Omental fat pad (tissue), 4 donors: ENCODE measurements at places on chromosomes 4 and X. TPM values are rescaled to one million over a fixed set of nuclear protein-coding genes. Genes with fewer than 3 reads are reported as not detected.

The MAP7D3 gene
- total RNA-seq = 20.8 TPM

- no peak for DNase-seq
Measured at GRCh38 chrX:153573984-153574383, 25.0 kb downstream of the CCNQ start.

The GC gene
- not detected for total RNA-seq

GRCh38 chr4:19944251-19944650 is 307.5 kb upstream of the SLIT2 start:
- no peak for DNase-seq

The MBNL3 gene
- total RNA-seq = 13.7 TPM

DNA sequence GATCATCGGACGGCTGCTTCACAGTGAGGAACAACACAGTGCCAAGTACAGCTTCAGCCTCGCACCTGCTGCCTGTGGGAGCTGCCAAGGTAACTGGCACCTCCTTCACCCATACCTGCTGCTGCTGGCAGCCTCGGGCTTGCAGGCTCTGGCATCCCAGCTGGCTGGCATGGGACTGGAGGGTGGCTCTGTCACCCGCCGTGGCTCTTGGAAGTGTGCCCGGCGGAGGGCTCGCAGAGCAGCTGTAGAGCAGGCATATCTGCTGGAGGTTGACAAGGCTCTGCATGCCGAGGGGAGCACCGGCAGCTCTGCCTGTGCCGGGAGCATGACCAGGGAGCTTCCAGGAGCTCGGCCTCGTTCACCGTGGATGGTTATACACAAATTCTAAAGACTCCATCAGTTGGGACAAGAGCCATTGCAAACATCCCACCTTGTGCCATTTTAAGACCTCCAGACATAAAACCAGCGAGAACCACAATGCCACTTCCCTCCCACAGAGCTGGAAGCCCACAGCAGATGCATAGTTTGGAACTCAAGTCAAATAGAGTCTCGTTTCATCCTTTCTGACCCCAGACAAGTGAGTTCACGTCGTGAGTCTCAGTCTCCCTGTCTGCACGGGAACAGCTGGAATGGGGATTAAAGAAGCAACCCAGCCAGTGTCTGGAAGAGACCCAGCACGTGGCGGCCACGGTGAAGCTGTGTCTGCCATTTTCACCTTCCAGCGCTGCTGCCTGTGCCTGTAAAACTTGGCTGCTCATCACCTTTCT is 84.3 kb upstream of the PSAPL1 start:
- DNase-seq = no peak

DNA sequence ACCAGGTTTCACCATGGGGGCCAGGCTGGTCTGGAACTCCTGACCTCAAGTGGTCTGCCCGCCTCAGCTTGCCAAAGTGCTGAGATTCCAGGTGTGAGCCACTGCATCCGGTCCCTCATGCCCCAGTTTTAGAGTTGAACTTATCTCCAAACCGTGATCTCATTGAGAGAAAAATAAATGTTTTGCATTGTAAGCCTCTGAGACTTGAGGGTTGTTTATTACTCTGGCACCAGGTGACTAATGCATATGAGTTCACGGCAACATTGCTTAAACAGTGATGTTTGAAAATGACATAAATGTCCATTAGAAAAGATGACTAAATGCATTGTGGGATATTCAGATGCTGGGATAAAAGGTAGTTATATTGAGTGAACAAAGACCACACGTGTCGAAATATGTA is 22.9 kb upstream of the FAT1 start:
- no peak for DNase-seq

DNA sequence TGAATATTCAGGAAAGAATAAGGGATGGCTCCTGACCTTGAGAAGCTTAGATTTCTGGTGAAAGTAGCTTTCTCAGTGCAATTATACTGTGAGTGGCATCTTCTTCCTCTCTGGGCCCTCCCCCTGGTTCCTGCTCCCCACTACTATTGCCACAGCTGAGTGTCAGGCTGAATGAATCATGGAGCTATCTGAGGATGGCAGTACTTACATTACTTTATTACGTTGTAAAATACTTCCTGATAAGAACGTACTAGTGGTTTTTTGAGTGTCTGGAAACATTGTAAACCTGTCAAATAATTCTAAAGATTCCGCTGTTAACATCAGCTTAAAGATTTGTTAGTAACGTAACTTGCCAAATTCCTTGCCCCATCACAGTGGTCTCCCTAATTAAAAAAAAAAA is 36.2 kb downstream of the ARHGAP10 start:
- DNase-seq = no peak

DNA sequence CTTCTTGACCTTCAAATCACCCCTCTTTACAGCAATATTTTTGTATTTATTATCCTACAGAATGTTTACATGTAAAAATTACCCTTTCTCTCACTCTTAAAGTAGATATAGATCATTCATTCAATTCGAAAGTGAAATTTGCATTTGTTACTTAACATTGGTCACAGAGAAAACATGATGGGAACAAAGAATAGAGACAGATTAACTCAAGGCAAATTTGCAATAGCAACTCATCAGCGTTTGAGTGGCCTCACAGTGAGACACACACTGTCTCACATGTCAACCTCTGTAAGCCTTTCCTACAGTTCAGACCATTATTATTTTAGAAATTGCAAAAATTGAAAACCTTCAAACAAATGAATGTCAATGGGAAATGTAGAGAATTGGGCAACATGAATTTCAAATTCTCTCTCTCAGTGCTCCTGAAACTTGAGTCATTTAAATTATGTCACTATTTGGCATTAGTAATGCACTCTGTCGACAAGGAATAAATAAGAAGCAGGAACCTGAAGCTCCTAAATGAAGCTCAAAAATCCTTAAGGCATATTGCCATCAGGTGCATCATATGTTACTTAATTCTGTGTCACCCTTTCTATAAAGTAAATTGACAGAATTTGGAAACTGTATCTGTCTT is 148.3 kb upstream of the ANXA10 start:
- no peak for DNase-seq

GRCh38 chr4:88318751-88319350 is 34.5 kb upstream of the PPM1K start:
- DNase-seq = no peak

GRCh38 chr4:153790500-153790865 is 1.6 kb upstream of the SFRP2 start:
- DNase-seq = no peak

GRCh38 chr4:90486346-90486745 is 359.2 kb downstream of the CCSER1 start:
- DNase-seq = no peak

DNA sequence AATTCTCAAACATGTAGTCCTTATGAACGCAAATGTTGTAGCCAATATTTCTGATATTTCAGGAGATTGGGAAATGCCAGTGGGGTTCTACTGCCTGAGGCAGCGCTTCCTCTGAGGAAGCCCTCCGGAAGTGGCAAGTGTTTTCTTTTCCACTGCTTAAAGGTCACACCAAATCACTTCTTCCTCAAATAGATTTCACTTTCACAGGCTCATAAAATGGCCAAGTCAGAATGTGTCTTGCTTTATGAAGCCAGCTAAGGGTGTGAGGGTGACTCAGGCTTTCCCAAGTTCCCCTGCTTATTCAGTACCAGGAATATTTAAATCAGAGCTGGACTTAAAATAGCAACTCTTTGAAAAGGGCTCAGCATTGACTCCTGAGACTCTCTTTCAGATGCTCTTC is 514.2 kb upstream of the DIPK2B start:
- no peak for DNase-seq

DNA sequence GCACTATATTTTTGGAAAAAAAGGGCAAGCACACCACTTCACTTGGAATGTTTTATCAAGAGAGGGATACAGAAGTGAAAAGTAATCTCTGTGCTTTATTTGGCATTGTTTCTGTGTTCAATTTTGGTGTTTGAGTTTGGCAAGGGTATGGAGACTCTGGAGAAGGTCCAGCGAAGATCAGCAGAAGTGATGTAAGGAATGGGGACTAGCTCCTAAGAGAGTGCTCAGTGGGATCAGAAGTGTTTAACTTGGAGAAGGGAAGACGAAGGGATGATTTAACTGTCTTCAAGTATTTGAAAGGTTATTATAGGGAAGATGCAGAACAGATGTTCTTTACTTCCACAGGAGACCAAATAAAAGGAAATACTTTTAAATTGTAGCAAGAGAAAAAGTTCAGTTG is 74.3 kb downstream of the CFAP299 start:
- DNase-seq = no peak

DNA sequence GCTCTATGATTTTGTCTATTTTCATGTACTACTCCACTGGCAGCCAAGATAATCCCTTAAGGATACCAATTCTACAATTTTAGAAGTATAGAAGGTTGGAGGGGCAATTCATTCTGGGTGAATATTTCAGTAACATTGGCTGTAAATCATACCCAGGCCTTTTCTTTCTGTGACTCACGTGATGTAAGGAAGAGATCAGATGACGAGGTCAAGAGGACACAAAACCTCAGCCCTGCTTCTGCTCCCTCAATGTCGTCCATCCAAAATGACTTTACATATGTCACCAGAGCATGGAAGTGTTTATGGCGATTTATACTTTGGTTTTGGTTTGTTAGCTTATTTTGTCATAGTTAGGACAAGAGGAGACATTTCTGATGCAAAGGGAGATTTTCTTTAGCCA is 70.7 kb upstream of the SLC4A4 start:
- DNase-seq = no peak

The RNF150 gene
- 40.1 TPM for total RNA-seq

The MAOA gene
- total RNA-seq = 234 TPM

The TMEM156 gene
- total RNA-seq = 0.82 TPM

DNA sequence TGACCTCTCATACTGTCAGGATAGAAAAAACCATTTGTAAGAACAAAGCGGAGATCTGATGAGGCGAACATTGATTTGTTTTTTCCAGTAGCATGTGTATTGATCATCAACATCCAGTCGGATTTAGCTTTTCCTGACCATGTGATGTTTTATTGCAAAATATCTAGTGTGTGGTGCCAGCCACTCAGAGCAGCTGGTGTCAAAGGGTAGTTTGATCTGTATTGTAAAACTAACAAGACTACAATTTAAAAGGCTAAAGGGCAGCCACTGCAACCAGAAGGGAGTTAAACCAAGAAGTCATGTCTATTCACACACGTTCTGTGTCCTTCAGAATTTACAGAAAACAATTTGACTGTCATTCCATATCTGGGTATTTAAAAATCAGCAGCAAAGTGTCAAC is 719.0 kb upstream of the FRG1 start:
- no peak for DNase-seq

- no peak for DNase-seq
Measured at GRCh38 chr4:42235304-42236021, 83.0 kb upstream of the BEND4 start.

DNA sequence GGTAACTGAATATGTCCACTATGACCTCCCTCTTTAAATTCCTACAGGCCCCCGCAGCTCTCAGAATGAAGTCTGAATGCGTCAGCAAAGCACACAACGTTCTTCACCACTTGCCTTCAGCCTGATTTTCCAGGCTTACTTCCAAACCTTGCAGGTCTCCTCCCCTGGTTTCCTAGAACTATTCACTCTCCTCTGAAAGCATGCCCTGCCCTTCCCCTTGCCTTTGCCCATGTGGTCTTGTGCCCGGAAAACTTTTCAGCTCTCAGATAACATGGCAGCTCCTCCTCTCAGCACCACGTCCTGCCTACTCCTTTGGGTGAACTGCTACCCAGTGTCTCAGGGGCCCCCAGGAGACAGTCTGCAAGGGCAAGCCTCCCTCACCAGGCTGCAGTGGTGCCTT is 268.5 kb upstream of the LDB2 start:
- no peak for DNase-seq

- no peak for DNase-seq
Measured at GRCh38 chr4:127732623-127733328, 2.6 kb downstream of the SLC25A31 start.

DNA sequence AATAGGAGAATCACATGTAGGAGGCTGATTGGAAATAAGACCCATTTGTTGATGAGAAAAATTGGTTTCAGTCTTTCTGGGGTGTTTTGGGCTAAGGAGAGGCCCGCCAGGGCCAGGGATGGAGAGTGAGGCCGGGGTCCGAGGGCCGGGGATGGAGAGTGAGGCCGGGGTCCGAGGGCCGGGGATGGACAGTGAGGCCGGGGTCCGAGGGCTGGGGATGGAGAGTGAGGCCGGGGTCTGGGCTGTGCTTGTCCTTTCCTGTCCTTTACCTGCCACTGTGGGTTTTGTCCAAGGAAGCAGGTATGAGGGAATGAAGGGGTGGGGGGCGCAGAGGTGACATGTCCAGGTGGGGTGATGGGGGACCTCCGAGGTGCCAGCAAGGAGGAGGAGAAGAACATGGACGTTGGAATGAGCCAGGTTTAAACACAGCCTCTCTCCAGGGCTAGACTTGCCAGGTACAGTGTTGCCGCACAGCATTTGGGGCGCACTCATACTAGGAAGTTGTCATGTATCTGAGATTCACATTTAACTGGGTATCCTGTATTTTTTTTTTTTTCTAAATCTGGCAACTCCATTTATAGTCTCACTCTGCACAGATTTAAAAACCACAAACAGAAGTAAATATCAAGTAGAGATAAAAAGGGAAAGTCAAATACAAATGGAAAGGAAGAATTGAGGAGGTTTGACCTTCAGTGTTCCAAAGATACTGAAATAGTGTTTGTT is 8.8 kb downstream of the RGS12 start:
- DNase-seq = no peak

- DNase-seq = no peak
Measured at GRCh38 chrX:153442463-153442862, 3.4 kb downstream of the TREX2 start.

The HADH gene
- total RNA-seq = 154 TPM

DNA sequence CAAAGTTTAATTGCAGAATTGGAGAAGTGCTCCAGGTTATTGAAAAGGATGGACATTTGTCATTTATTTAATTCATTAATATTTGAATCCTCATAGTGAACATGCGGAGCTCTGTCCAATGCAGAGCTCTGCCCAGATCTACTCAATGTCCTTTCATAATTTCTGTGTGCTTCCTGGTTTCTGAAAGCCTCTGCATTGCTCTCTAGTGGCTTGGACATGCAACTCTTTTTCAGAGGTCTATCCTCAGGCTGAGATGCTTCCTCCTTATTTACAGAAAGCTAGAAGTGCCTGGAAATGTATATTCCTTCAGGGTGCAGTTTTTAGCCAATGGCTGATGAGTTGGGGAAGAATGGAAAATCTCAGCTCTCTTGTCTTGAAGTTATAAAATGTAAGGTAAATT is 786.1 kb upstream of the AADAT start:
- DNase-seq = no peak

DNA sequence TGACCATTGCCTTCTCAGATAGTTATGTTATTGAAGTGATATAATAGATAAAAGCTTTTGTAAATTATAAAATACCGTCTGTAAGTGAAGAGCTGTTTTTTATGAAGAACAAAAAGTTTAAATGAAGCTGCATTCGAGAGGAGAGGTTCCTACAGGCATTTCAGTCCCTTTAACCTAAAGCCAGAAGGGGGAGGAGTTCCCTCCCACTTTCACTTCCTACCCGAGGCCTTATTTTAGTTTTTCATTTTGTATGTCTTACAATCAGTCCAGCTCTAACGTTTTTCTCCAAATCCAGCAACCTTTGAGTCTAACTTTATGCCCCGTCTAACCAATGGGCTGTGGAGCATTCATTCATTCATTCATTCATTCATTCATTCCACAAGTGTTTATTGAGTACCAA is 16.5 kb upstream of the SOX3 start:
- no peak for DNase-seq
